ENCODE measurements at places on chromosomes 5 and 9. TPM values are rescaled to one million over a fixed set of nuclear protein-coding genes. Genes with fewer than 3 reads are reported as not detected.

ELAVL2 gene
- 0.81 TPM for total RNA-seq

BNC2 gene
- 53.3 TPM for total RNA-seq

C7 gene
- 2.4 TPM for total RNA-seq

SMU1 gene
- total RNA-seq: 29.4 TPM

SLC31A1 gene
- total RNA-seq: 32.9 TPM

NFIB gene
- total RNA-seq: 111 TPM

PCDHGB2 gene
- 5.7 TPM for total RNA-seq

NUTM2G gene
- total RNA-seq: not detected

OTULINL gene
- 0.33 TPM for total RNA-seq

ANKRD18A gene
- total RNA-seq: 0.09 TPM

CDC25C gene
- total RNA-seq: 8.9 TPM

SGCD gene
- 11.7 TPM for total RNA-seq

CPLANE1 gene
- 37.4 TPM for total RNA-seq

ZNF883 gene
- total RNA-seq: 4.3 TPM

TAF1L gene
- not detected for total RNA-seq

CCL27 gene
- not detected for total RNA-seq

IL4 gene
- total RNA-seq: not detected

DPP7 gene
- 72.3 TPM for total RNA-seq

LCN12 gene
- not detected for total RNA-seq

GDF9 gene
- total RNA-seq: 0.18 TPM

SLC25A2 gene
- total RNA-seq: 0.72 TPM

CATSPER3 gene
- total RNA-seq: 0.09 TPM

TNFSF8 gene
- total RNA-seq: not detected

LPAR1 gene
- total RNA-seq: 39.2 TPM

ZNF300 gene
- total RNA-seq: 8.1 TPM

PTPRD gene
- 13.7 TPM for total RNA-seq

ADGRD2 gene
- total RNA-seq: not detected

TEX48 gene
- total RNA-seq: not detected

ANKRD31 gene
- 0.16 TPM for total RNA-seq

HACD4 gene
- total RNA-seq: 4.8 TPM

TMEM245 gene
- 88.9 TPM for total RNA-seq

SLC46A2 gene
- not detected for total RNA-seq

LHX2 gene
- total RNA-seq: not detected

ADAMTS16 gene
- not detected for total RNA-seq

ERAP2 gene
- 9.6 TPM for total RNA-seq

TGFBI gene
- total RNA-seq: 227 TPM

C9orf72 gene
- total RNA-seq: 31.7 TPM

IL33 gene
- total RNA-seq: 73.9 TPM

SLCO6A1 gene
- not detected for total RNA-seq

FCHO2 gene
- 7.4 TPM for total RNA-seq

PAPPA gene
- total RNA-seq: 80.5 TPM

CDC14B gene
- total RNA-seq: 31.5 TPM

SNCB gene
- total RNA-seq: not detected

FGF18 gene
- total RNA-seq: not detected

CER1 gene
- total RNA-seq: not detected

ANGPTL2 gene
- total RNA-seq: 47.5 TPM
